ENCODE measurements at places on chromosomes 3 and 15.
A peak's percentile ranks its signal among the peaks of the same experiment; 100 is the strongest.

- DNase-seq: peak; percentile 59
These were observed 6.5 kb downstream of the SQOR start for GRCh38 chr15:45641374-45641781.

- DNase-seq: no peak
These were observed 17.9 kb upstream of the SQOR start for GRCh38 chr15:45616901-45617323.

- DNase-seq: no peak
These were observed 37.6 kb downstream of the ADAMTS9 start for GRCh38 chr3:64650096-64650622.

DNA sequence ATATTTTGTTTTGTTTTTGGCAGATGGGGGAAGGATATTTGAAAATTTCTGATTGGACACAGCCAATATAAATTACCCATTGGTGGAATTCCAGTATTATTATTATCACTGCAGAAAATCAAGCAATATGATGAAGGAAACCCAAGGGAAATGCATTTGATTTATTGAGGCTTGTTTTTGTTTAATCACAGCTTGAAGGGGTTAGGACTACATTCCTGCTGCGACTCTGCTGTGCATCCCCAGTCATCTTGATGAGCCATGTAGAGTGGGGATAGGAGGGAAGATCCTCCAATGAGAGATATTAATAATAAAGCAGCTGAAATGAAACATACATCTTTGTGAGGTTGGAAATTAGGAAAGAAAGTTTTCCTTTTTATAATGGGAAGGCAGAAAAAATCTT is 208.6 kb downstream of the GAP43 start:
- DNase-seq: no peak

DNA sequence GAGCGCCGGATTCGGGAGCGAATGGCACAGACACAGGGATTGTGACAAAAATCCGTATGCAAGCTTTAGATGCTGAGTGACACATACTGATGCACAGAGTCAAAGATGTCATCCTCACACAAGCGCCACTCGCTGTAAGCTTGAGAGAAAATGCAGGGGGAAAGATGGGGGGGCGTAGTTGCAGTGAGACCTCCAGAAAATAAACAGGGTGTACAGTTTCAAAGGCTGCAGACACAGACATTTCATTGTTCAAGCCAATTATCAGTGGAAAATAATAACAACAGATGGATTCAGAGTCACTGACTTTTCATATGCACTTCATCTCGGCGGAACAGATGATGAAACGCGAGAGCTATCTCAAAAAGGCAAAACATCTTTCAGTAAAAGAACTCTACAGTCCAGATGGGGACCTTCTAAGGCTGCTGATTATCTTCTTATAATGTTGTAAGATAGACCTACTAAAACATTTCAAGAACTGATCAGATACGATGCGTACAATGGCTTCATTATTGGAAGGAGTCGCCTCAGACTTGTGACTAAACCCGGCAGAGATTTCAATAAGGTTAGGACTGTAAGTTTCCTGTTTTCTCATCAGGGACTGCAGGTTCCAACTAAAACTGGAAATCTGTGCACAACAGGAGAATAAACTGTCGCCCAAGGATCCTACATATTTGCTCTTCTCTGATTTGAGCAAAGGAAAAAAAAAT is 275.4 kb downstream of the FOXP1 start:
- DNase-seq: no peak

GRCh38 chr3:10883478-10884234 is 67.6 kb downstream of the SLC6A11 start:
- no peak for DNase-seq

DNA sequence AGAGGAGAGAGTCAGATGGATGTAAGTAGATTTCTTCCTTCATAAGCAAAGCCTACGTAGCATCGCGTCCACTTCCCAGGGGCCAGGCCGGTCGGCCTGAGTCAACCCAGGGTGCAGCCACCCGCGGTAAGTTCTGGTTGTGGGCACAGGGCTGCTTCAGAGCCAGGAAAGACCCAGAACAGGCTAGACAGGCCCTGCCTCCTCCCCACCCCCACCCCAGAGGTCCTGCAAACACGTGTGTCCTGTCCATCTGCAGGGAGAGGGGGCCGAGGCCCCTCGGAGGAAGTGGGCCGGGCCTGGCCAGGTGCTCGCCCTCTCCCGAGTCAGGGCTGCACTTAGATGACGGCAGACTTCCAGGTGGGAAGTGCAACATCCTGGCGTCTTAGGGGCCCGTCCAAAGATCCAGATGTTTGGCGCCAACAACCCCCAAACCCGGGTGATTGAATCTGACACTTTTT is 100.8 kb upstream of the ALDH1A3 start:
- peak; percentile 15 for DNase-seq

- no peak for DNase-seq
These were observed 14.6 kb downstream of the ITIH3 start for GRCh38 chr3:52809149-52809548.

DNA sequence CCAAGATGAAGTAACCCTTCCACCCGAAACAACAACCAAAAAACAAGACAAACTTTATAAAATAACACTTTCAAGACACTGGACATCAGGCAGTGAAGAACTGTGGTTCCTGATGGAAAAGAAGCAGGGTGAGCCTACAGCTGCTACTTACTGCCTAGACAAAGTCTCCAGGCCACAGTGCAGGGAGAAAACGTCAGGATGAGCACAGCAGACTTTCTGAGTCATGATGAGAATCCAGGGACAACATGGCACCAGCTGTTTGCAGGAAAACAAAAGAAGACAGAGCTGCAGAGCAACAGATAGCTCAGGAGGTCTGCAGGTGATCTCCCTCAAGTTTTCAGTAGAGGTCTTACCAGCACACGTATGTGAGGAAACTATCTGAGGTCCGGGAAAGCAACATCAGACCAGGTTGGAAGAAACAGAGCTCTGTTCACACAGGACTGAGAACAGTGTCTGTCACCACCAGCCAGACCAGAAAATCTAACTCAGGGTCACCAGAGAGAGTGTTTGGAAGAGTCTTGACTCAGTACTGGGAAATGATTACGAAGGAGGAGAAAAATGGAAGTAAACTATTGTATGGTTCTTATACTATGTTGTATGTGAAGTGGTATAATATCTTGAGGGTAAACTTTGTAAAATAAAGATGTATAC is 108.9 kb downstream of the ANO10 start:
- no peak for DNase-seq

DNA sequence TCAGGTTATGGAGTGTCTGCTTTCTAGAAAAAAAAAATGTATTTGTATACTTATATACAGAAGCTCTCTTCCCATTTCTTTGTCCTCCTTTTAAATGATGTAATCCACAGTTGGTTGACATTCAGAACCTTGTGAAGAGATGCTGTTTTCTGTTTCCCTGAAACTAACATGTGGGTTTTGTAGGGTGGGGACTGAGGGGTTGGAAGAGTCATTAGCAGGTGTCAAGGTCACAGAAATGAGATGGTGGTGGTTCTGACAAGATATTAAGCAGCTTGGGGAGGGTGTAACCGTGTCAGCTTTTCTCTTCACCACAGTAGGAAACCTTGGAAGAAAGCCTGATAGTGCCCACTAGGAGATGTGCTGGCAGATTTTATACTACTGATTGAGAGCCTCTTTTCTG is 2.4 kb downstream of the RASA2 start:
- DNase-seq: no peak

- no peak for DNase-seq
These were observed 9.2 kb downstream of the IGDCC3 start for GRCh38 chr15:65368302-65369211.

DNA sequence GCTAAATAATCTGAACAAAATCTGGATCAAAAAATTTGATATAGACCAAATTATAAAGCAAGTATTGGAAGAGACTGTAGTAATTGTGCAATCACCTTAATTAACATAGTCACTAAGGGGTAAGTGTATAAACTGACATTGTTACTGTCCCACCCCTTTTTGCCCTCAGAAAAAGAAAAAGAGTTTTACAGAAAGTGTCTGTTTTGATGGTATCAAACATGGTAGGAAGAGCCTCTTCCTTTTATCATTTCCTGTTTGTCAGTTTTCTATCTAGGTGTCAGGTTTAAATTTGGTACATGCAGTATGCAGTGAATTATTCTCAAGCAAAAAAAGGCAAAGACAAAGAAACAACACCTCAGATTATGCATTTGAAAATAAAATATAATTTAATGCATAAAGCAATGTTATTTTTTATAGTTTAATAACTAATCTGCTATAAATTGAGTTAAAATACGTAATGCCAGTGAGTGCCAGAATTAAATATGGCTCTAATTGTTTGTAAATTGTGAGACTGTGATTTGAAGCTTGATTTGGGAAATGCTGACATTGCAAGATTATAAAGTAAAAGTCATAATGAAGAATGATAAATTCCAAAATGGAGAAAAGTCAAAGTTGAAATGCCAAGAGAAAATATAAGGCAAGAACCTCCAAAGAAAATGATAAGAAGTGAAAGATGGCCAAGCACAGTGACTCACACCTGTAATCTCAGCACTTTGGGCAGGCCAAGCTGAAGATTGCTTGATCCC is 30.3 kb upstream of the CMC1 start:
- DNase-seq: no peak

- no peak for DNase-seq
These were observed 14.1 kb downstream of the ST3GAL6 start for GRCh38 chr3:98777286-98777685.

- DNase-seq: no peak
These were observed 416.0 kb downstream of the OCA2 start for GRCh38 chr15:27683121-27683520.

DNA sequence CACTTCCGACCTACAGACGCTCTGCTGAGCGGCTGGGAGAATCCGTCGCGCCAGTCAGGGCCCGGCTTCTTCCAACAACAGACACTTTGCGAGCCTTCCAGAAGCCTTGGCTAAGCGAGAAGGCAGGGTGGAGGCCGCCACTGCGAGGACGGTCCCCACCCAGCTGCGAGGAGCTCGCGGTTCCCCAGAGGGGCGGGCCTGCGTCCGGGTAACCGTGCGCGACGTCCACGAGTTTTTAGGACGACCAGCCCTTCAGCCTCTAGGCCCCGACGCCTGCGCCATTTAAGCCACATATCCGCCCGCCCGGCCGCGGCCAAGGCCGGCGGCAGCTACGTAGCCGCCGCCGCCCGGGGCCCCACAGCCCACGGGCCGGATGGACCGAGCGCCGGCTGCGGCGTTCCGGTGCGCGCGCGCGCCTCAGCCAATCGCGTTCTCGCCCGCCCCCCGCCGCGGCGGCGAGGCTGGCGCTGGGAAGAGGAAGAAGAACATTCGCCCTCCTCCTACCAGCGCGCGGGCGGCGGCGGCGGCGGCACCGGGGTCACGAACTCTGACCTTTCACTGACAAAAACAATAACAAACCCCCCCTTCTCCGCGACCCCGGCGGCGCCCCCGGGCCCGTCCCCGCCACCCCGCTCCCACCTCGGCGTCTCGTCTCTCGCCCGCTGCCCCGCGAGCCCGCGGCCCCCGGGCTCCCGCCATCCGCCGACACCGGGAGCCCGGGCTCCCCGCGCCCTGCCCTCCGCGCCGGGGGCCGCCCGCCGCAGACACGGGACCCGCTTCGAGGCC is at the start of gene NR2C2:
TSS of gene NR2C2 (plus strand) at position 484 of the 786 bp plus-strand sequence. CDS start 56,332 bp downstream, outside the sequence.
- peak; percentile 86 for DNase-seq

DNA sequence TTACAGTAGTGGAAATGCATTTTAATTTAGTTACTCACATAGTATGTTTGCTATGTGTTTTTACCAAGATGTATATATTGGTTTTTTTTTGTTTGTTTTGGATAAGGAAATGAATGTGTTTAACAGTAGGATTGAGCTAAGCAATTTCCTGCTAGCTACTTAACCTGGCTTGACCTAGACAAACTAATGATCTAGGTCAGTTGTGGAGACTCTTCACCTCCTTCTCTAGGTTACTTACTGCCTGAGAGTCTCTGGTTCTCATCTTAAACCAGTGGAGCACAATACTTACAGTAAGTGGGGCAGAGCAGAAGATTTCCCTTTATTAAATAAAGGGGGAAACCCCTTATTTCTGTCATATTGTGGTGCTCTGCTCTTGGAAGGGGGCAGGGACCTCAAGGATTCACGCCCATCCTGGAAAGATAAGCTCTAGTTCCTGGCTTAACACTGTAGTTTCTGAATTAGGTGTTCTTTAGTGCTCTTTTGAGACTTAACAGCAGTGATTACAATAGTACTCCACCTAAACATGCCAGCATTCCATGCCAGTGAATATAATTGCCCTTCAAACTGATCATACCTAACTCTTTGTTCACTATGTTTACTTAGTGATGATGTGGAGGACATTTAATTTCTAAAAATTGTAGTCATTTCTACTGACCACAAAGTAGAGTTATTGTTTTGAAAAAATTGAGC is 79.9 kb downstream of the UBP1 start:
- no peak for DNase-seq

DNA sequence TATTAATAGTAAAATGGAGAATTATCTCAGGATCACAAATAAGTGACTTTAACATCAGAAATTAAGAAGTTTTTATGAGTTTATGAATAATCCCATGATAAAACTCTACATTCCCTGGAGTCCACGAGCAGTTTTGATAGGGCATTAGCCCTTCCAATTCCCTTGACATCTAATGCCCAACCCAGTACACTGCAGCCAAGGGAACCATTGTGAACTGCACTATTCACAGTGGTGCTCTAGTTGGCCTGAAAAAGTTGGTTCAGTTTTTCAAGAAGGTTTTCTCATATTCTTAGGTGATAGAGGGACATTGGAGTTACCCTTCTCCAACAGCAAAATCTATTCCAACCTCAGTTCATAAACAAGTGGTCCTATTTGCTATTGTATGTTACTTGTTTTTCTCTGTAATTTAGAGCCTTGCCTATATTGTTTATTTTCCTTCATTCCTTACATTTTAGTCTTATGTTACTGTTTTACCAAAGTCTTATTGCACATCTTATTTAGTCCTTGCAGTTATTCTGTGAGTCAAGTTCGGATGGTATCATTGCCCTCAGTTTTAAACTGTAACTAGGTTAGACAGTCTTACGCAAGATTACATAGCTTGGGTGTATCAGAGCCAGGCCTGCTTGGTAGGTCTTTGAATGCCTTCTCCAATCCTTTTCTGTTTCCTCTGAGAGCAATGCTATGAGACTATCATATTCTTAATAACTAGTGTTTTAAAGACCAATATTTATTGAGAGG is 57.9 kb upstream of the SAMMSON start:
- DNase-seq: no peak

GRCh38 chr3:50466177-50466576 is 37.3 kb downstream of the CACNA2D2 start:
- no peak for DNase-seq

DNA sequence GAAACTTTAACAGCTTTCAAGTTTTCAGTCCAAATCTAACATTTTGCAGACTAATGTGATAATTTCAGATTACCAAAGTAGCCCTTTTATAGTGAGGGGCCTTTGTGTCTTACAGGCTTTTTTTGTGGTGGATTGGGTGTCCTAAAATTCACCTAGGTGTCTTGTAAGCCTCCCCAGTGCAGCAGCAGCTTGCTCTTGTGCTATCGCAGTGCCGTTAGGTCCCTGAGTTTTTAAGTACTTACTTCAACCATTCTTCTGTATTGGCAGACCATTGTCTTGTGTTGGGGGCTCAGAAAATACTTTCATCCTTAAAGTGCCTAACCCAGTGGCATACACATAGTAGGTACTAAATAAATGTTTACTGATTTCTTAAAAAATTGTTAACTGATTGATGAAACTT is 2.1 kb downstream of the PDE8A start:
- no peak for DNase-seq

GRCh38 chr3:142896201-142896755 is 7.4 kb upstream of the PCOLCE2 start:
- no peak for DNase-seq
